ENCODE measurements at places on chromosomes 2 and 18.

DNA sequence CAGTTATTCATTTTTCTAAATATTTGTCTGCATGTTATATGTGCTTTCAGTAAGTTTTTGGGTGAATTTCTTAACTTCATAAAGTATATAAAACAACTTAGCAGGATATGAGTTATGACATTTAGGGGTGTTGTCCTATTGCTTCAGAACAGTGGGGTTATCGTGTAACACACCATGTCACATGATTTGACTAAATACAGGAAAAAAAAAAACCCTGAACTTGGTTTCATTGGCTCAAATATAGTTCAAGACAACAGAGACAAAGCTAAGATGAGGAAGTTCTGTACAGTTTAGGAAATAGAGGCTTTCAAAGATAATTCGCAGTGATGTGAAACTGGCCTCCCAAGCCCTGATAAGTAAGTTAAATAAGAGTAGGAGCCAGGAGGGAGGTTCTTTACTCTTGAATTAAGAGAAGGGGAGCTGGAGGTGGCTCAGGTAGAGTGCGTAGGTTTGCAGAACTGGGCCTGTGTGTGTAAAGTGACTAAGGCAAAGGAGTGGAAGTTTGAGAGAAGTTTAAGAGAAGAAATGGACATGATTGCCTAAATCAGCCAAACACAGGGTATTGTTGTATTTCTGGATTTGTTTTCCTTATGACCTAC is 53.9 kb downstream of the LIMS1 start:
- no peak for DNase-seq

DNA sequence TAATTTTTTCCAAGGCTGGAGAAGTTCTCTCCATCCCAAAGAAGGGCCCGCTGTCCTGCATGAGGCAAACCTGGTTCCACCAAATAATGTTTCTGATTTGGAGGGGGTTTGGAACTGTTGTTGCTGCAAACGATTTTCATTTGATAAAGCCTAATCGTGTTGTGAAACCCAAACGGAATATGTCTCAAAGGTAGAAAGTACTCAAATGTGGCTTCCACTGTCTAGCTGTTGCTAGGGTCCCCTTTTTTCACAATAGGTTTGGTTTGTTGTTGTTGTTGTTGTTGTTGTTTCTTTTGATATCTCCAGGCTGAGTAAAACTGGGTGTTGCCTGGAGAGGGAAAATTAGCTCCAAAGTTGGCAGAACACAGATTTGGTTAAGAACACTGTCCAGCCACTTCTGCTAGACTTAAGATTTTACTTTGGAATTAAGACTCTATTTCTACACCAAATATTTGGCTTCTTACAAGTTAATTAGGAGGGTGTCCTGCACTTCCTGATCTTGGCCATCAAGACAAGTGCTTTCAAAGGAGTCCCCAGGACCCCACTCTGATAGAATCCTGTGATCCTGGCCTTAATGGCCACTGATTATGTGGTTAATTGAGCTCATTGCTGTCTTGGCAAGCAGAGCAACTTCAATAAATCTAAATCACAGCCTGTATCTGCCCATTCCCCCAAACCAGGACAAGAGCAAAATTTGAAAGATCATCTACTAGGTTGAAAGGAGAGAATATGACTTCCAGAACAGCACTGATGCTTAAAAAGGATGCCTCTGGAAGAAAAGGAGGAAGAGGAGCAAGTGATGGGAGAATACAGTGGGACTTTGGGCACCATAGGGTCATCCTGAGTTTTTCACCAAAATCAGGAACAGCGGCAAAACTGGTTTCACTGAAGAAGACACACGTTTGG is 3.3 kb upstream of the HOXD13 start:
- DNase-seq = no peak

GRCh38 chr2:143165291-143165690 is 36.1 kb downstream of the ARHGAP15 start:
- DNase-seq = no peak

DNA sequence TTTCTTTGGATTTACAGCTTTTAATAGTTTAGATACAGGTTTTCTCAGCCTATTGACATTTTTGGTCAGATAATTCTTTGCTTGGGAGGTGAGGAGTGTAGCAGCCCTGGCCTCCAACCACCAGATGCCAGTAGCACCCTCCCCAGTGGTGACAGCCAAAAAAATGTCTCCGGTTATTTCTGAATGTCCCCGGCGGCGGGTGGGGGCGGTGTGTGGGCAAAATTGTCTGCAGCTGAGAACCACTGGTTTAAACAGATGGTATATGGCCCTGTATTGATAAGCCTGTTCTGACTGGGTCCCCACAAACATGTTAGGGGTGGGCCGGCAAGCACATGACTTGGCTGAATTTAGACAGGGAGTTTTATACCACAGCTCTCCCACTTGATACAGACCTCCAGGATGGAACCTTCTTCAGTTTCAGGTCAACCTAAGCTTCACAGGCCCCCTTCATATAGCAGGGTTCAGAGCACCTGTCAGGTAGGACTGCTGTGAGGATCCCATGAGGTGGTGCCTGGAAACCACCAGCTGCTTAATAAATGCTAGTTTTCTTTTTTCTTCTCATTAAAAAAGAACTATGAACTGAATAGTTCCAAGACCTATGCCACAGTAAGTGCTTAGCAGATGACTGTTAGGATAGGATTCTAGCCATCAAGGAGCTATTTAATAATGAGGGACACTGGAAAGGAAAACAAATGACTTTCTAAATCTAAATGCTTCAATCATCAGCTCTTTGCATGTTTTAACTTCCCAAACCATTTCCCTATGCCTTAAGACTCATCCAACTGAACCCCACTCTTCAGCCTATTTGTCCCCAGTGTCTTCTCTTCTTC is 18.1 kb downstream of the LPIN2 start:
- DNase-seq = no peak

GRCh38 chr2:65291216-65292105 is 63.8 kb downstream of the ACTR2 start:
- DNase-seq = no peak

DNA sequence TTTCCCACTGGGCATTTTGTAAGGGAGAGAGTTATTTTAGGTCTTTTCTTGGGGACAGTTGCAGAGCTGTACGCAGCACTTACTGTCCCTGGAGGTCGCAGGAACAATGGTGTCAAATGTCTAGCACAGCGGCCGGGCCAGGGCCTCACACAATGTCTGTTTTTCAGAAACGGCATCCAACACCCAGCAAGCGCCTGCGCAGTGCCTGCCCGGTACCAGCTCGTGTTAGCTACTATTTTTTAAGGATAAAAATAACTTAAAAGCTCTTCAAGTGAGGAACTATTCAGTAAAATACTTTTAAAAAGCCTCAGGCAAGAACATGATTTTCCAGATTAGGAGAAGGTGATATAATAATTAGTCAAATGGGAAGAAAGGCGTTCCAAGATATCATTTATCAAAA is 90.0 kb downstream of the MBP start:
- DNase-seq = no peak

GRCh38 chr2:209451209-209451834 is 27.5 kb downstream of the MAP2 start:
- no peak for DNase-seq
